ENCODE measurements at places on chromosomes 16 and 17.

DNA sequence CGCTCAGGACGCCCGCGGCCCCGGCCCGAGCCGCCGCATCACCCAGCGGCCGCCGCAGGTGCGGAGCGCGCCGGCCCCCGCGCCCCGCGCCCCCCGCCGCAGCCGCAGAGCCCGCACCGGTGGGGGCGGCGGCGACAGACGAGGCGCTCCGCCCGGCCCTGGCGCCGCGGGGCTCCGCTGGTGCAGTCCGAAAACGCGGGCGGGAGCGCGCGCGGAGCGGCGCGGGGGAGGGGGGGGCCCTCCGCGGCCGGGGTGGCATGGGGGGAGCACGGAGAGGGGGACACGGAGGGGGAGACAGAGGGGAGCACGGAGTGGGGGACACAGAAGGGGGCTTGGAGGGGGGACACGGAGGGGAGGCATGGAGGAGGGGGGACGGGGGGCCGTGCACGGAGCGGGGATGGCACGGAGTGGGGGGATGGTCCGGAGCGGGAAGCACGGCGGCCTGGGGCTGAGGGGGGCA is at the start of gene AATK:
TSS of gene AATK (minus strand) at position 189 of the 460 bp plus-strand sequence. CDS start 229 bp downstream, outside the sequence.
- no peak for DNase-seq

GRCh38 chr17:72531729-72532128 is 410.9 kb downstream of the SOX9 start:
- DNase-seq = no peak

DNA sequence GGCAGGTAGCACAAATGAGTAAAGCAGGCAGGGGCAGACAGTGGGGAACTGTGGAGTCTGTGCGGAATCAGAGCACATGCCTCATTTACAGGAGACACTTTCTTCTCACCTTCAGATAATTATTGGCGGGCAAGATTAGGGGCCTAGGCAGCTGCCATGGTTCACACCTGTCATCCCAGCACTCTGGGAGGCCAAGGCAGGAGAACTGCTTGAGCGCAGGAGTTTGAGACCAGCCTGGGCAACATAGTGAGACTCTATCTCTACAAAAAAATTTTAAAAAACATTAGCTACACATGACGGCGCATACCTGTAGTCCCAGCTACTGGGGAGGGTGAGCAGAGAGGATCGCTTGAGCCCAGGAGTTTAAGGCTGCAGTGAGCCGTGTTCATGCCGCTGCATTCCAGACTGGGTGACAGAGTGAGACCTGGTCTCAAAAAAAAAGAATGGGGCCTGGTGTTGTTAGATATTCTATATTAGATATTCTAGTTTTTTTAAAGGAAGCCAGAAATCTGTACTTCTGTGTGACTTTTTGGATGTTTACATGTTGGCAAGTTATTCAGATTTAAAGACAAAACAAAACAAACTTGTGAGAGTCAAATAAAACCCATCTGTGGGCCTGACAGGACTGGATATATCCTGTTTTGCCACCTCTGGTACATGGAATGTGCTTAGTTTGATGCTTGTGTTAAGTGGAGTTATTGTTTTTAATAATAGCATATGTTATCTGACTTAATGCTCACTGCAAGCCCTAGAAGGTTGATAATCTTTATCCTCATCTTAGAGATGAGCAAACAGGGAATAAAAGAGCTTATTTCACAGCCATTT is 4.9 kb upstream of the LPCAT2 start:
- DNase-seq = no peak

DNA sequence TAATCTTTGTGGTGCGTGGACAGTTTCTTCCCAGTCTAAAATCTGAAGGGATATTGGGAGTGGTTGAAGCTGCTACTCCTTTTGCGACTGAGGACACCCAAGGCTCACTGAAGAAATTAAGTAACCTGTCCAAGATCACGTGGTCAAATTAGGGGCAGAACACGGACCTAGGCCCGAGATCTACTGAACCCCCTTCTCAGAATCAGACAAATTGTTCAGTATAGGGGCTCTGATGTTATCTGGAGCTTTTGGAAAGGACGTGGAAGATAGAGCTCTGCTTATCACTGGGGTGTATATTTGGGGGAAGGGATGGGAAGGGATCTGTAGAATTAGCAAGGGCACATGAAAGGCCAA is 857 bp downstream of the TANGO6 start:
- DNase-seq = no peak

DNA sequence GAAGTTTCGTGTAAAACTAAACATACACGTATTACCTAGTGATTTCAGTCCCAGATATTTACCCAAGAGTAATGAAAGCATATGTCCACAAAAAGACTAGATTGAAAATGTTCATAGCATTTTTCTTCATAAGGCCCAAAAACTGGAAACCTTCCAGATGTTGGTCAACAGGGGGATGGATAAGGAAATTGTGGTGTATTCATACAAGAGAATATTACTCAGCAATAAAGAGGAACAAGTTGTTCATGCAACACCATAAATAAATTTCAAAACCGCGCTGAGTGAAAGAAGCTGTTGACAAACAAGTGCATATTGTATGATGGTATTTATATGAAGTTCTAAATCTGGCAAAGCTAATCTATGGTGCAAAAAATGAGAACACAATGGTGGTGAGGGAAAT is 54.1 kb upstream of the NFAT5 start:
- no peak for DNase-seq

- DNase-seq = no peak
Observed at GRCh38 chr17:65885541-65886312, 306.2 kb downstream of the CEP112 start.

DNA sequence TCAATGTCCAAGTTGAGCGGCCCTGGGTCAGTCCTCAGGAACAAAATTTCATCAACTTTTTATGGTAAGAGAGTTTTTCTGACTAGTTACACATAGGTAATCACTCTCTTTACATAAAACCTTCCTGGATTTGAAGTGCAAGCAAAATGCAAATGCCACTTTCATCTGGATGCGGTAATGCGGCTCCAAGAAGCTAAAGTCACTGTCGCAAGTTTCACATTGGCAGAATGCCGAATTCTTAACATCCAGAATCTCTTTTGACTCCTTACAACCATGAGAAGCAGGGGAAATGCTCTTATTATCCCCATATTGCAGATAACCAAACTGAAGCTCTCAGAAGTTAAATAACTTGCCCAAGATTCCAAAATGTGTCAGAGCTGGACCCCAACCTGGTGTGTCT is 30.0 kb downstream of the MRPS23 start:
- DNase-seq = no peak

DNA sequence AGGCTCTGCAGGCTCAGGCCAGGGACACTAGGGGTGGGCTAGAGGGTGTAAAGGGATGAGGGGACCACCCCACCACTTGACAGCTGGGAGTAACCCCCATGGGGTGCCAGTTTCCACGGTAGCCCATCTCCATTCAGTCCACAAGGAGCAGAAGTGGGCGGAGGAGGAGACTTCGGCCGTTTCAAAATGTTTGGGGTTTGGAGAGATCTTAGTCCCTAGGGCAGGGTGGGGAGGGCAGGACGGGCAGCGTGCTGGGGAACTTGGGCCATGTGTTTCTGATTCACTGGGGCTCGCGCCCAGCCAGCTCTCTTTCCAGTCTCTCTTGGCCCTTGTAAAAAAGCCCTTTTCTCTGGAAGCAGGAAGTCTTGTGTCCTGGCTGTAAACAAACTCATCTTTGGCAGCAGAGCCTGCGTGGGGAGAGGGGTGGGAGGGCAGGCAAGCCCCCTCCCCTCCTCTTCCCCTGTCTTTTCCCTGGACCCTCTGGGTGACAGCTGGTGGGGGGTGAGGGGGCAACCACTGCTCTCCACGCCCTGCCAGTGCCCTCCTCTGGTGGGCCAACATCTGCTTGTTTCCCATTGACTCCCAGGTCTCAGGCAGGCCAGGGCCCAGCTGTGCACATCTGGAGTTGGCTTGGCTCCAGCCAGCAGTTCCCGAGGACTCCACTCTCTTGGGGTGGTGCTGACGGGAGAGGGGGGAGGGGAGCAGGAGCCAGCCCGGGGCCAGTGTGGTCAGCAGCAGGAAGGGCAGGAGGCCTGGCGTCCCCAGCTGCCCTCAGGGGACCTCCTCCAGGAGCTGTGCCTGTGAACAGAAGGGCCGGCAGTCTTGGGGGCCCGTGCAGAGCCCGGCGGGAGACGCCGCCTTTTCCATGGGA is 8.1 kb downstream of the CYGB start:
- DNase-seq = peak; percentile 93

- DNase-seq = no peak
Observed at GRCh38 chr17:73155410-73156165, 9.2 kb upstream of the SSTR2 start.

DNA sequence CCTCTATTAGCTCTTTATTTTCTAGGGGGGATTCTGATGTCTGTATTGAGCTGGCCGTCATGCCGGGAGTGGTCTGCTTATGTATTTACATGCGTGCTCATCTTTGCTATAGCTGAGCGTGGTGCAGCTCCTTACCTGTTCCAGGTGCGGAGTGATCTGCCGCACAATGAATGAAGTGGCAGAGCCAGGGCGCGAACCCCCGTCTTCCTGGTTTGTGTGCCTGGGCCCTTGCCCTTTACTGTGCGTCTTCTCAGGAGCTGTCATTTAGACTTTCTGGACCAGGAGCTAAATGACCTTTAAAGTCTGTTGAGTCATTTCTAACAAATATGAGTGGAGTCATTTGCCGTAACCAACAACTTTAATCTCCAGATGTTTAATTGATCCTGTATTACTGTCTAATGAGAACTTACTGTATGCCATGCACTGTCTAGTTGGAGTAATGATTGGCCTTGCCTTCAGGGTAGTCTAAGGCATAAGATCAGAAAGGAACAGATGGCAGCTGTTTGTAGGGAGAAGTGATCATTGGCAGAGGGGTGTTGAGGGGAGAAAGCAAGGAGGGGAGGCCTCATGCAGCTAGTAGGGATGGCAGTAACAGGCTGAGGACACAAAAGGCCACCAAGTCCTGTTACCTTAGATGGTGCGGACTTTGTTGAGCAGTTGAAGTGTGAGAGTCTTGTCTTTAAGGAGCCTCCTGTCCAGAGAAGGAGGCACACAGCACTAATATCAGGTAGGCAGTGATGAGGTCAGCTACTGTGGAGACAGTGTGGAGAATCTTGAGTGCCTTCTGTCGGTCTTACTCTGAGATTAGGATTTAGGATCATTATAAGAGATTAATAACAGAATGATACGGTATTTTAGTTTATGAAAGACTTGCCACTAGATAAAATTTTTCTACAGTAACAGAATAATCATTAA is 53.9 kb downstream of the USP10 start:
- no peak for DNase-seq

GRCh38 chr17:32102646-32103186 is 39.6 kb upstream of the RHOT1 start:
- no peak for DNase-seq

GRCh38 chr17:38444151-38444550 is 15.9 kb downstream of the ARHGAP23 start:
- DNase-seq = no peak

DNA sequence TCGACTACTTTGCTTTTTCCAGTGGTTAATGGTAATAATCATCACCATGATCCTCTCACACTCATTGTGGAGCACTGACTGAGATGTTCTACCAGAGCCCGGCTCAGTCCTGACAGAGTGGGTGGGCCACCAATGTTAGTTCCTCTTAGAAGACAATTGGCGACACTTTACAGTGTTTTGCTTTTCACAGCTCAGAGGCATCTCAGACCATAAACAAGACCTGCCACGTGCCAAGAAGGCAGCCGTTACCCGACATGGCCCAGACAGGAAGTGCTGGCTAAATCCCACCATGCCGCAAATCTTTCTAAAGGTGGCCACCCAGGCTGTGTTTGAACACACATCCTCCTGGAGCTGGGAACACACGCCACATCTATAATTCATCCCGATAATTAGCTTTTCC is 103.7 kb downstream of the XYLT1 start:
- DNase-seq = no peak

DNA sequence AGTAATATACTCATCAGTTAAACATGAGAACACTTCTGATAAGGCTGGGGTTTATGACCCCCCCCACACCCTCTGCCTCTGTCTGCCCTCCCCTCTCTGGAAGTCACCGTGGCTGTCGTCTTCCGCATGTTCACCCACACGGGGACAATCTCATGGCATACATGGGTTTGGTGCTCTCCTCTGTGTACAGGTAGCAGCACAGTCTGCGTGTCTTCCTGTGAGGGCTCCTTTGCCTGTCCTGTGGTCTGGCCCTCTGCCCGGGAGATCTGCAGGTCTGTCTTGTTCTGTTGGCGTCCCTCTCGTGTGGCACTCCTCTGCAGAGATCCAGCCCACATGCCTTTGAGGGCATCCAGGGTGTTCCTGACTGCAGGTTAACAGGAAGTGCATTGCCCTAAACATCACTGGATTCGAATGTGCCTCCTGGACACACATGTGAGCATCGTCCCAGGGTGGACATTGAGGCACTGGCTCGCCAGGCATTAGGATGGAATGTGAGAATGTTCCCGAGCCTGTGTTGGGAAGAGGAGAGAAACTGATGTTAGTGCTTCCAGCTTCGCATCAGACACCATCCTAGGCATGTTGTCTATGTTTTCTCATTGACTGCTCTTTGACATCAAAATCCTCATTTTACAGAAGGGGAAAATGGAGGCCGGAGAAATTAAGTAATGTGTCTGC is 54.5 kb downstream of the NKD1 start:
- no peak for DNase-seq

DNA sequence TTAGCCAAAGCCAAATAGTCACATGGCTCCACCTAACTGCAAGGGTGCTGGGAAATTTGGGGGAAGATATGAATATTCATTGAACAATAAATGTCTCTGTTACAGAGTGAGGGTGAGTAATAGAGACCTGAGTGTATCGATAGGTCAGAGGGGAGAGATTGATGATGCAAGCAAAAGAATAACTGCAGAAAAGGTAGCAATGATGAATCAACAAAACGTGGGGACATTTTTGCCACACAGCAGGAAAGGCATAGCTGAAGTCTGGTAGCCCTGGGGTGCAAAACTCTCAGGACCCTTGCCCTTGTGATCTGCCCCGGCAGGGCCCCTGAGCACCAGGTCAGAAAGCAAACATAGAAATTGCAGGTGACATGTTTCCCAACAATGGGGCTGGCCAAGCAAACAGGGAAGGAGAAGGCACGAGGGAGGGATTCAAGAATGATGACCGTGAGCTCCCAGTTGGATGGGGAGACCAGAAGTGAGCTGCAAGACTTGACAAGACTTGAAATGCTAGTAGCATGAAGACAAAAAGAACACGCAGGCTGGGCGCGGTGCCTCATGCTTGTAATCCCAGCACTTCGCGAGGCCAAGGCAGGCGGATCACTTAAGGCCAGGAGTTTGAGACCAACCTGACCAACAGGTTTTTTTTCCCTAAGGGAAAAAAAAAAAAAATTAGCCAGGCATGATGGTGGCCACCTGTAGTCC is 12.7 kb upstream of the HERPUD1 start:
- DNase-seq = no peak

DNA sequence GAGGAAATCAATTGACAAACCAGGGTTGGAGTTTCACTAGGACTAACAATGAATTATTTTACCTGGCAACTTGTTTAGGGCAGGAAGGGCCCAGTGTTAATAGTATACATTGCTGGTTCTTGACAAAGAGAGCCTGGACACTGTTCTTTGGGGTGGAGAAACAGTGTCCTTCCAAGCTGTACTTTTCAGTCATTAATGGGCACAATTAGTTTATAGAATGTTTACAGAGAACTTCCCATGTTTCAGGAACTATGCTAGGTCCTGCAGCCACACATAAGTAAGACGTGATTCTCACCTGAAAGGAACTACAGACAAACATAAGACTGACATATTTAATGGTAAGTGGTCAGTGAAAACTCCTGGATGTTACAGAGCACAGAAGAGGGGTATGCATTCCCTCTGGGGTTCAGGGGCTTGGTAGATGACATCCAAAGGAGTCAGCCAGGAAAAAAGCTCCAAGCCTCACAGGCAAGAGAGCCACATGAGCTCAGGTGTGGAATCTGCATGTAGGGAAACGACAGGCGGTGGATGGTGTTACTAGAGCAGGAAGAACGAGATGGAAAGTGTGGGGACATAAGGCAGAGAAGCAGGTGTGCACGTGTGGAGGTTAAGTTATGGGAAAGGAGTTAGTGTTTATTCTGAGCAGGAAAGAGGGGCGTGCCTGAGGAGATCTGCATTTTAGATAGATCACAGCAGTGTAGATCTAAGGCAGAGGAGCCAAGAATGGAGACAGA is 3.8 kb upstream of the DYNLL2 start:
- no peak for DNase-seq

Measured in sciatic nerve (tissue), 2 donors.